CD4-positive, alpha-beta T cell treated with Interleukin-1 beta for 1 hour (primary cell): ENCODE measurements at places on chromosomes 5 and 9.
A peak's percentile ranks its signal among the peaks of the same experiment; 100 is the strongest.

- no peak for DNase-seq
Measured at GRCh38 chr5:167528651-167529050, 762.8 kb upstream of the WWC1 start.

DNA sequence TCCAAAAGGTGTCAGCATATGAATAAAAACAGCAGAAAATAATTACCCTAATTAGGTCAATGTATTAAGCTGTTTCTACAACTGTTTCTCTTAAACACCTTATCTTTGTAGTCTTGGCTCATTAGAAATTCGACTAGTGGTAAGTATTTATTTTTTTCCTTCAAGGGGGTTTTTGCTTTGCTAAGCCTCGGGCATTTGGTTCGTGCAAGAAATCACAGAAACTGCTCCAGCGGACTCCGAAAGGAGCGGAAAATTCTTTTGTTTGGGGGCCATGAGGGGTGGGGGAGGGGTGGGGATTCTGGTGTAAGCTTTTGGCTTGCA is 757 bp downstream of the ZBED3 start:
- DNase-seq, result no peak

- no peak for DNase-seq
Measured at GRCh38 chr9:136596630-136597031, 50.8 kb upstream of the NOTCH1 start.

GRCh38 chr9:109319017-109319625 is 1.7 kb downstream of the EPB41L4B start:
- DNase-seq, result no peak

GRCh38 chr9:98378206-98378780 is 122.8 kb upstream of the TBC1D2 start:
- DNase-seq, result no peak

GRCh38 chr9:100082782-100083181 is 16.0 kb downstream of the ERP44 start:
- no peak for DNase-seq

GRCh38 chr5:89450149-89450538 is 567.2 kb upstream of the MEF2C start:
- DNase-seq, result no peak

DNA sequence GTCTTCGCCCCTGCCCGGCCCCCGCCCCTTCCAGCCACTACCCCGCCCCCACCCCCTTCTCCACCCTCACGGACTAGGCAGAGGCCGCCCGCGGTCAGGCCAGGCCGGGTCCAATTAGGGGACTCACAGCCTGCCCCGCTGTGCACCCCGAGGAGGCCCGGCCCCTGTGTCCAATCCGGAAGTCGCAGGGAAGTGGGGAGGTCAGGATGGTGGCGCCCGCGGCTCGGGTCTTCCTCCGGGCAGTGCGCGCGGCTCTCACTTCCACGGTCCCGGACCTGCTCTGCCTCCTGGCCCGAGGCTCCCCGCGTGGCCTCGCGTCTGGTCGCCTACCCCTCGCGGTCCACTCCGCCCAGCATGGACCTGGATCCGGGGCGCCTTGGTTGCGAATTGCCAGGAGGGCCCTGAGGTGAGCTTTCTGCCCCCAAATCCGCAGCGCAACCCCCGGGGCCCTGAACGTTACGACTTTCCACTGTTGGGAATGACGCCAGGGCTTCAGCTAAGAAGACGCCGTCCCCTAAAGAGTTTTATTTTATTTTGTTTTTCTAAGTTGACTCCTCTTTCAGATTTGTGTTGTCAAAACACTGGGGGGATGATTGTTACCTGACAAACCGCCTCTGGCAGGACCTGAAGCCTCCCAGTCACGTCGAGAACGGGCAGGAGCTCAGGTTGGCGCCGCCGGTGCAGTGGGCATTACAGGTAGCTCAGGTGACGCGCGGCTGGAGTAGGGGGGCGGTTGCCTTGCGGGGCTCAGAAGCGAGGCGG is 763 bp upstream of the IRX2 start:
- DNase-seq, result no peak

DNA sequence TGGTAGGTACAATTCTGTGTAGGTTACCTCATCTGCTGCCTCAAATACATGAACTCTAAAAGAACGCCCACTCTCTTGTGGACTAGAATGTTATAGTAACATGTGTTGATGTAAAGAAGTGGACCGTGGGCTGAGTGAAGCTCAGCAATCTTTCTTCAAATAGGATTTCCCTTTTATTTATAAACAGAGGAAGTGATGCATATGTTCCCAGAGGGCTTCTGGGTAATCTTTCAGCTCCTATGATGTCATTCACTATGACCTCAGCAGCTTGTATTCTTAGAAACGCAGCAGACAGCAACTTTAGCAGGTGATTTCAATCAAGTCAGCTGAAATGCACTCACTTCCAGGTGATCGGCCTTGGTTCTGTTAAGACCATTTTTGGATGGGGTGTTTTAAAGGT is 14.4 kb downstream of the F2RL2 start:
- peak; percentile 10 for DNase-seq

DNA sequence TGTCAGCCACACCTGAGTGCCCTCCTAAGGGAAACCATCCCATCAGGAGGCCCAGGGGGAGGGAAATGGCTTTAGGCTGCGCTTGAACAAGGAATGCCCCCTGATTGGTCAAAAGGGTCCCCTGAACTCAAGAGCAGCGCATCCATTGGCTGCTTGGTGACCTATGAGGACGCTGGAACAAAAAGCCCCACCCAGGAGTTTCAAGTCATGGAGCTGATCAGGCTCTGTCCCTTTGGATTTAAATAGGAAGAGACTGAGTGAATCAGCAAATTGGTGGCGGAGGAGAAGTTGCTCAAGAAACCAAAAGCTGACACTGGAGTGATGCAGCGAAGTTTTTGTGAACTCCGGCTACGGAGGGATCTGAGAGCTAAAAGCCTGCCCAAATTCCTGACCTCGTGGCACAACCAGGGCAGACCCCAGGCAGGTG is 66.7 kb downstream of the SMIM23 start:
- DNase-seq, result peak; percentile 25

DNA sequence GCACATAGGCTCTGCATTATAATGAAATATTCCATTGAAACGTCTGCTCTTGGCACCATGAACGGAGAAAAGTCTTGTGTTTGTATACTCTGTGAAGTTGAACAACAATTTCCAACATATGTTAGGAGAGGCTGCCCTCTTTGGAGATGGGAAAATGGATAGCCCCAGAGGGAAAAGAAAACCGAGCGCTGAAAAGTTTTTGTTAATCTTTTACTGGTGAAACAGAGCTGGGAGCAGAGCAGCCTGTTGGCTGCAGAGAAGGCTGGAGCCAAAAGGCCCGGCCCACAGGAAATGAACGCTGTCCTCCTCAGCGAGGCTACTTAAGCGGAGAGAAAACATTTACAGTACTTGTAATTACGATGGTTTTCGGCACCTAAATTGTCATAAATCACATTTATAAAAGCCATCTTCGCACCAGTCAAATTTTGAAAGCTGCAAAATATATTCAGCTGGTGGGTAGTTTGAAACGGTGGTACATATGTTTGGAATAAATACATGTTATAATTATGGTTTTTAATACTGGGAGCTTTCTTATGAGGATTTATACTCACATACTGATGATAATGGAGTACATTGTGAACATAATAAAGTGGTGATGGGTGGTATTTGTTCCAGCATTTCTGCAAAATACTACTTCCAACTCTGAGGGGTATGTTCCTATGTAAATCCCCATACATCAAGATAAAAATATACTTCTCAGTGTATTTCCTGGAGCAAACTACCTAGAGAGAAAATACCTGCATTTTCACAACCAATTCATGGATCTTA is 129.6 kb upstream of the CNTLN start:
- DNase-seq, result no peak

DNA sequence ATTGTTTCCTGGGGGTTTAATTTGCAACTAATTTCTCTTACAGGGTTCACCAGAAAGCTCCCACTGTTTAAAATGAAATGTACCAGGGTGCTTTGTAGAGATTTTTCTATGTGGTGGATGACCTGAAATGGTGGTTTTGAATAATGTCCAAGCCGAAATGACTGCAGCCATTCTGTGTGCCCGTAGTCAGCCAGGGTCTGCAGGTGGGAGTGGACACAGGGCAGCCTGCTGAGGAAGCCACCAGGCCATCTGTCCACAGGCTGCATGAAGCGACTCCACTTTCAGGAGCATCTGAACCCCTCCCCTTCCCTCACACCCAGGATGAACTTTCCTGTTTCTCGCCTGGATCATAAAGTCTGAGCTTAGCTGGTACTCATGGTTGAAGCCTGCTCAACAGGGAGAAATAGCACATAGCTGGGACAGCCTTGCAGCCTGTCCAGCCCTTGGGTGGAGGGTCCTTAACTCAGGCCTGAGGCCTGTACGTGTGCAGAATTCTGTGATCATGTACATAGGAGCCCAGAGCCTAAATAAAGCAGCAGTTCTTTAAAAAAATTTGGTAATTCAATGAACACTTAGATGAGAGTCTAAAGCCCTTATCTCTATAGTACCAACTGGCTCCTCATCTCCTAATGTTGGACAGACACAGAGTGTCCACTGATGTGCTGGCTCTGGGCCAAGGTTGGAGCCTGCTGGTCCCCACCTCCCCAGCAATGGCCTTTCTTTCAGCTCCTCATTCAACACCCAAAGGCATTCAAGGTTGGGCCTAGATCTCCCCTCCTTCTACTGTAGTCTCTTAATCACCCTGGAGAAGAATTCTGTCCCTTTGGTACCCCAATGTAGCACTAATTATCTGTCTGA is 72.8 kb downstream of the SHB start:
- no peak for DNase-seq

DNA sequence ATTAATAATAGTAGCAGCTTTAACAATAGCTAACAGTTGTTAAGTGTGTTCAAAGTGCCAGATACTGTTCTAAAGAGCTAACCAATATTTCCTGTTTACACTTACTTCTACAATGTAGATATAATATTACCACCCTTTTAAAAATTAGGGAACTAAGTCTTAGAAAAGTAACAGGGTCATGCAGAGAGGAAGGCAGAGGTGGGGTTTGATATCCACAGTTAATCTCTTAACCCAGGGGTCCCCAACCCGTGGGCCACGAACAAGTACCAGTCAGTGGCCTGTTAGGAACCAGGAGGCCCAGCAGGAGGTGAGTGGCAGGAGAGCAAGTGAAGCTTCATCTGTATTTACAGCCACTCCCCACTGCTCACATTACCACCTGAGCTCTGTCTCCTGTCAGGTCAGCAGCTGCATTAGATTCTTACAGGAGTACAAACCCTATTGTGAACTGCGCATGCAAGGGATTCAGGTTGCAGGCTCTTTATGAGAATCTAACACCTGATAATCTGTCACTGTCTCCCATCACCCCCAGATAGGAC is 89.1 kb downstream of the ACTL7B start:
- no peak for DNase-seq

DNA sequence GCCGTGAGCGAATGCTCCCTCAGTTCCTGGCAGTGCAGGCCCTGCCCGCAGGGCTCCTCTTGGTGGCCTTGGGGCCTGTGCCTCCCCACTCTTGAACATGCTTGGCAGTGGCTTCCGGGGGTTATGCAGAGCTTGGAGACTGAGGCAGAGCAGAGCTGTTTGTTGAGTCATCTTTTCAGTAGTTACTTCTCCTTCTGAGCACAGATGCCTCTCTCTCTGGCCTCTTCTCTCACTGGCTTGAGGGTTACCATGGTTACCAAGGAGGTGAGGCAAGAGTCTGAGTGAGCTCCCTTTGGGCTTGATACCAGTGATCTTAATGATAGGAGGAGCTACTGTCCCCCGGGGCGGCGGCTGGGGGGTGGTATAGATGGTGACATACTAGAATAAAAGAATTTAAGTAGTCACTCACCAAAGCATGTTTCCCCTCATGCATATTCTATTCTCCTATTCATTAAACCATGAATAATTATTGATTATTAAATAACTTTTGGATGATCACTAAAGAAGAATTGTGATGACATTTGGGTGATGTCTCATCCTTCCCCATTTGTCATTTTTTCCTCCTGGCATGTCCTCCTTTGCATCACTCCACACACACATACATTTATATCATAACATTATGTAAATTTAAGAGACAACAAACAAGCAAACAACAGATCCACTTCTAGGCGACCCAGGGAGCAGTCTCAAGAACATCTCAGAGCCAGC is 111.1 kb downstream of the ARHGAP26 start:
- peak; percentile 69 for DNase-seq

DNA sequence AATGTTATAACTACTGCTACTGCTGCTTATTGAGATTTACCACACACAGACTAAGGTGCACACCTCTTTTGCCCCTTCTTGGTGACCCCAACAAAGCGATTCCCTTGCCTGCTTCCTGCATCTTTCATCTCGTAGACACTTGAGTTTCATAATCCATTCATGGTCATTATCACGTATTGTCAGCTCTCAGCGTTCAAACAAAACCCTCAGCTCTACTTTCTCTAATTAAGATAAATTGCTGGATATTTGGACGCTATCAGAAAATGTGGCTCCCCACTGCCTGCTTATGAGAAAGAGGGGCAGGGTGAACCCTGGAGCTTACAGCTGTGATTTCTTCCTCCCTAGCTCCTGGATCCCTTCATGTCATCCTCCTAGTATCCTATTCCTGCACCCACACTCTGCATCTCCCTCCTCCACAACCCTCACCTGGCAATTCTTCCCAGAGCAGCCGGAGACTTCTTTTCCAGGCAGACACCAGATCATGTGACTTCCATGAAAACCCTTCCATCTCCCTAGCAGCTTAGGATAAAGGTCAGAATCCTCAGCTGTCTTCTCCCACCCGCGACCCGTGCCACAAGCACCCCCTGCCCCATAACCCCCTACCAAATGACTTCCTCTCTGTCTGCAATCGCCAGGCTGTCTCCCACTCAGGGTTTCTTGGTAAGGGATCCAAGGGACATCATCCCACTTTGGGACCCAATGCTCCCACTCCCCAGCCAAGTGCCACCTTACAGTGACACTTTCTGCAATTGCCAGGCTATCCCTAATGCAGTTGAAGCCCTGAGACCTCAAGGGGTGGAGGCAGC is 146.5 kb downstream of the NSG2 start:
- no peak for DNase-seq

DNA sequence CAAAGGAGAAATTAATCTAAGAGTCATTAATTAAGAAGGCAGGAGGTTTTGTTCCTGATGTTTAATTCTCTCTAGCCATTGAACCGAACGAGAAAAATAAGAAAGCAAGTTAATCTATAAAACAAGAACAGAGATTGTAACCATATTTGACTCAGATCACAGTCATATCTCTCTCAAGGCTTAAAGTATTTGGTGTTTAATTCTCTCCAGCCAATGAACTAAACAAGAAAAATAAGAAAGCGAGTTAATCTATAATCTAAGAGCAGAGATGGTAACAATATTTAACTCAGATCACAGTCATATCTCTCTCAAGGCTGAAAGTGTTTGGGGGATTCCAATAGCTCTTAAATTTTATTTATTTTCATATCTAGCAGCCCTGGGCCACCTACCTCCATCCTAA is 74.4 kb upstream of the SHISAL2B start:
- no peak for DNase-seq
